Stimulated activated CD4-positive, alpha-beta T cell treated with anti-CD3 and anti-CD28 coated beads, Interleukin-4, amount 100 ng/mL, for 48 hours (primary cell): ENCODE measurements at places on chromosomes 7 and 10.

DNA sequence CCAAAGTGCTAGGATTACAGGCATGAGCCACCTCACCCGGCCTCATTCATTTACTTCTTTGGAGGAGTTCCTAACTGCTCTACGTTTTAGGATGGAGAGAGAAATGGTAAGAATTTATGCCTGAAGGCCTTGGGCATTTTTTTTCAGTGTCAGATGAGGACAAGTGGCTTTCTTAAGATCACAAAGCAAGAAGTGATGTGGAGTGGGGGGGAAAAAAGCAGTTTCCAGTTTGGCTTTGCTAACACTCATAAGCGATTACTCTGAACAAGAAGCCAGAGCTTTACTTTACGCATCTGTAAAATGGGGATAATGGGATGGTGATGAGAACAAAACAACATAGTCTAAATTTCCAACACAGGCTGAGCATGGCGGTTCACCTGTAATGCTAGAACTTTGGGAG, 2.6 kb upstream of the PPIA start:
- DNase-seq = no peak

- no peak for DNase-seq
These were observed 19.6 kb downstream of the ENTPD7 start for GRCh38 chr10:99678921-99679320.

DNA sequence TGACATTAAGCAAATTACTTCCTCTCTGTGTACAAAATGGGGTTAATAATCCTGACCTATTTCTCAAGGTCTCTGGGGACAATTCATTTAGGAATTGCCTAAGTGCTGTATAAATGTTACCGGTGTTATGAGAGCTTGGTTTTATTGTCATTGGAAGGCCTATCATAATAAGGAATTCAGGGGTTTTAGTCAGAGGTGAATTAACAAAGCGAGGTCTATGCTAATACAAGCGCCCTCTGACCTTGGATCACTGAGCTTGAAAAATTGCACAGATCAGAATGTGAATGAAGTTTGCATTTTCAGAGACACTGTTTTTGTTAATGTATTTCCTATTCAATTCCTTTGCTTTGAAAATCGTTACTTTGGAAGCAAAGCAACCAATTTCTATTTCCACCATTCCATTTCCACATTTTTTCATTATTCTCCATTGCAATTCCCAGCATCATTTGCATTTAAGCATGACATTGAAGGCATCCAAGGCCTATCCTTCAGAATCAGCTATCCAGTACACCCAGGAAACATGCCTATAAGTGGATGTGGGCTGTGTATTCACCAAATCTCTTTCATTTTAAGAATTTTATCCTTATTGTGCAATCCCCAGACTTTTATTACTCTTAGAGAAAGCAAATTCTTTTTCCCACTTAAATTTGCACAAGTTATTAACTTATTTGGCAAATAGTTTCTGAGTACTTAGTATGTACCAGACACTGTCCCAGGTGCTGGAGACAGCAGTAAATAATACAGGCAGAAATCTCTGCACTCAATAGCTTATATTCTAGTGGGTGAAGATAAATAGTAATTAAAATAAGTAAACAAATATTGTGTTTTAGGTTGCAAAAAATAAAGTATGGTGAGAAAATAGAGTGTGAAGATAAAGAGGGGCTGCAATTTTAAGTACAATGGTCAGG, 133.1 kb downstream of the NRCAM start:
- no peak for DNase-seq

DNA sequence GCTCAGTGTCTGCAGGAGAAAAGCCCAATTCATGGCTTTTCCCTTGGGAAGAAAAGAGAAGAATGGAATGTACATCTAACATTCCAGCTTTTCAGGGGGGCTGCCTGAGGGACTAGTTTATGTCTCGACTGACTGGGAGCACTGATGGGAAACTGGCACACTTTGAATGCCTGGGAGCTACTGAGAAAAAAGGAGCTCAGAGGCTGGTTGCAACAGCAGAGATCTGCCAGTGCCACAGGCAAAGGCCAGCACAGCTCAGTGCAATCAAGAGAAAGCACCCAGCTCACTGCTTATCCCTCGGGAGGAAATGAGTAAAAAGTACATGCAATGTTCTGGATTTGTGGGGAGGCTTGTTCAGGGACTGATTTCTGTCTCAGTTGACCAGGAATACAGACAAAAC, 226.2 kb downstream of the COBL start:
- DNase-seq = no peak

GRCh38 chr7:115693779-115694178, 336.8 kb downstream of the TFEC start:
- DNase-seq = no peak

- DNase-seq = no peak
These were observed 24.2 kb upstream of the MACC1 start for GRCh38 chr7:20241194-20241910.

- no peak for DNase-seq
These were observed 326.6 kb downstream of the ADARB2 start for GRCh38 chr10:1410469-1411395.

DNA sequence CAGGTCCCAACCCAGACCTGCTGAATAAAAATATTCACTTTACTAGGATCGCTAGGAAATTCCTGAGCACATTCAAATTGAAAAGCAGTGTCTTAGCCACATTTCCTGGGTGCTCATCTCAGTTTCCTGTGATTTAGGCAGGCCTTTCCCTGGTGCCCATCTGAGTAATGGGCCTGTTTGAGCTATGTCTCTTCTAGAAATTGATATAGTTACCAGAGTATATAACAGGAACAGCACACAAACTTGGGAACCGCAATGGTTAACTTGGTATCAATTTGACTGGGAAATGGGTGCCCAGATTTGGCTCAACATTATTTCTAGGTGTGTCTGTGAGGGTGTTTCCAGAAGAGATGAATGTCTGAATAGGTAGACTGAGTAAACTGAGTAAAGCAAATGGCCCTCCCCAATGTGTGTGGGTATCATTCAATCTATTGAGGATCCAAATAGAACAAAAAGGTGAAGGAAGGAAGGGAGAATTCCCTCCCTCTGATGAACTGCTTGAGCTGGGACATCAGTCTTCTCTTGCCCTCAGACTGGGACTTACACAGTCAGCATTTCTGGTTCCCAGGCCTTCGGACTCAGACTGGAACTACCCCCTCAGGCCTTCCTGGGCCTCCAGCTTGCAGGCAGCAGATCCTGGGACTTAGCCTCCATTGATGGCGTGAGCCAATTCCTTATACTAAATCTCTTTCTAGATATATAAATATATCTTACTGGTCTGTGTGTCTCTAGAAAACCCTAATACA, 99.1 kb downstream of the CCDC71L start:
- no peak for DNase-seq

DNA sequence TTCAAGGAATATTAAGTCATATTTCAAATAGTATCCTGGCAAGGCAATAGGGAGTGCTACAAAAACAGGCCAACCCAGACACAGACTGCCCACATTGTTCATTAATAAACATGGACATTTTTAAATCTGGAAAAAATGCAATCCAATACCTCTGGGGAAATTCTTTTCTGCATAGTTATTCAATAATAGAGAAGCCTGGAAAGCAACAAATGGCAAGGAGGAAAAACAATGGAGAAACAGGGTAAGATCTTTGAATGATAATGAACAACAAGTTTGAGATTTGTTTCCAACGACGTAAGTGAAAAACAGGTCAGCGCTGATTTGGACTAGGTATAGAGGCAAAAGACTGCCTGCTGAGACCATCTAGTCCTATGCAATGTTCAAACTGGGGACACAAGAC, 44.7 kb upstream of the ZNF800 start:
- DNase-seq = no peak

DNA sequence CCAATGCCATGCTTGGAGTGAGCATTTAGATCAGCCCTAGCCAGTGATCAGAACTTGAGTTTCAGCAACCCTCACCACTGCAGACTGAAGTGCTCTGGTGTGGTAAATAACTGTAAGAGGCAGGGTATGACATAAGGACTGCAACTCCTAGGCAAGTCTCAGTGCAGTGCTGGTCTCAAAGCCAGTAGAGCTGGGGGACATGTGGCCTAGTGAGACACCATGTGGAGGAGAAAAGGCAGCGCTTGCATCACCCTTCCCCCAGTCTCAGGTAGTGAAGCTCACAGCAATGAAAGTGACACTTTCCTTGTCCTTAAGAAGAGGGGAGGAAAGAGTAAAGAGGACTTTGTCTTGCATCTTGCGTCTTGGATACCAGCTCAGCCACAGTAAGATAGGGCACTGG, 386.8 kb upstream of the POT1 start:
- DNase-seq = no peak

GRCh38 chr7:41205600-41205999, 497.3 kb downstream of the INHBA start:
- DNase-seq = no peak

- no peak for DNase-seq
These were observed 44.9 kb downstream of the HYCC1 start for GRCh38 chr7:22969010-22969431.

- no peak for DNase-seq
These were observed 262.1 kb downstream of the ATRNL1 start for GRCh38 chr10:115355162-115355760.

GRCh38 chr10:110399106-110399964, 94.6 kb upstream of the SMNDC1 start:
- DNase-seq = no peak

- no peak for DNase-seq
These were observed at the start of gene OR2F2 for GRCh38 chr7:143934526-143935325. Gene OR2F2, plus strand, starts transcription at chr7:143935233. Its CDS starts 0 bp downstream, at chr7:143935233.

DNA sequence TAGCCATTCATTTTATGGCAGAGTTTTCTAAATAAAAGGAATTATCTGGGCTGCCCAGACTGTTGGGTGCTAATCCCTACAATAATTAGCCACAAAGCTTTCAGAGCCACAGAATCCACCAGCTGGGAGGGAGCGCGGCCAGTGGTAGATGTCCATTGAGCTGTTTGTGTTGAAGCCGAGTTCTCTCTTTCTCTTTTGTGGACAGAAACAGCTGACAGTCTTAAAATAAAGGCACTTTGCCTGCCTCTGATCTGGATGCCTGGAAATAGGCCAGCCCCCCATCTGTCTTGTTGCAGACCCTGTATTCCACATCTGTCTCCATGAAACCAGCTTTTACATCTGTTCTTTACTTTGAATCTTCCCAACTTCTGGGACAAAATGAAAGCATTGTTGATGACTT, 66.1 kb downstream of the MTPN start:
- no peak for DNase-seq

DNA sequence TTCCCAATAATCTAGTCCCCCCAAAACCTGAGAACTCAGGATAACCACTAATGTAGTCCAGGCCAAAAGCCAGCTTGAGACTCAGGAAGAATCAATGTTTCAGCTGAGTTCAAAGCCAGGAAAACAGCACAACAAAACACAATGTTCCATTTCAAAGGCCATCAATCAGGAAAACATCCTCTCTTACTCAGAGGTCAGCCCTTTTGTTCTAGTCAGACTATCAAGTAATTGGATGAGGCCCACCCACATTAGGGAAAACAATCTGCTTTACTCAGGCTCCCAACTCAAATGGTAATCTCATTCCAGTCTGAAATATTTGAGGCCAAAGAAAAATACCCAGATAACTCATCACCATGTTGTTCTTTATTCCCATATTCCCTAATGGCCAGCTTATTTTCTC, 152.2 kb downstream of the SDHAF3 start:
- no peak for DNase-seq

GRCh38 chr10:33815776-33816175, 481.3 kb upstream of the NRP1 start:
- DNase-seq = no peak

DNA sequence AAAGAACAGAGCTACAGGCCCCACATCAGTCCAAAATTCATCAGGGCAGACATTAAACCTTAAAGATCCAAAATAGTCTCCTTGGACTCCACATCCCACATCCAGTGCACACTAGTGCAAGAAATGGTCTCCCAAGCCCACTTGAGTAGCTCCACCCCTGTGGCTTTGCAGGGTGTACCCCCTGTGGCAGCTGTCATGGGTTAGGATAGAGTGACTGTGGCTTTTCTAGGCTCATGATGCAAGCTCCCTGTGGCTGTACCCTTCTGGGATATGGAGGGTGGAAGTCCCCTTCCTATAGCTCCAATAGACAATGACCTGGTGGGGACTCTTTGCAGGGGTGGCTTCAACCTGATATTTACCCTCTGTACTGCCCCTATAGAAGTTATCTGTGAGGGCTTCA, 128.8 kb upstream of the DKK1 start:
- no peak for DNase-seq

GRCh38 chr10:74786126-74786525, 40.3 kb upstream of the KAT6B start:
- DNase-seq = no peak

- DNase-seq = no peak
These were observed 8.6 kb upstream of the CPED1 start for GRCh38 chr7:120979765-120980499.

DNA sequence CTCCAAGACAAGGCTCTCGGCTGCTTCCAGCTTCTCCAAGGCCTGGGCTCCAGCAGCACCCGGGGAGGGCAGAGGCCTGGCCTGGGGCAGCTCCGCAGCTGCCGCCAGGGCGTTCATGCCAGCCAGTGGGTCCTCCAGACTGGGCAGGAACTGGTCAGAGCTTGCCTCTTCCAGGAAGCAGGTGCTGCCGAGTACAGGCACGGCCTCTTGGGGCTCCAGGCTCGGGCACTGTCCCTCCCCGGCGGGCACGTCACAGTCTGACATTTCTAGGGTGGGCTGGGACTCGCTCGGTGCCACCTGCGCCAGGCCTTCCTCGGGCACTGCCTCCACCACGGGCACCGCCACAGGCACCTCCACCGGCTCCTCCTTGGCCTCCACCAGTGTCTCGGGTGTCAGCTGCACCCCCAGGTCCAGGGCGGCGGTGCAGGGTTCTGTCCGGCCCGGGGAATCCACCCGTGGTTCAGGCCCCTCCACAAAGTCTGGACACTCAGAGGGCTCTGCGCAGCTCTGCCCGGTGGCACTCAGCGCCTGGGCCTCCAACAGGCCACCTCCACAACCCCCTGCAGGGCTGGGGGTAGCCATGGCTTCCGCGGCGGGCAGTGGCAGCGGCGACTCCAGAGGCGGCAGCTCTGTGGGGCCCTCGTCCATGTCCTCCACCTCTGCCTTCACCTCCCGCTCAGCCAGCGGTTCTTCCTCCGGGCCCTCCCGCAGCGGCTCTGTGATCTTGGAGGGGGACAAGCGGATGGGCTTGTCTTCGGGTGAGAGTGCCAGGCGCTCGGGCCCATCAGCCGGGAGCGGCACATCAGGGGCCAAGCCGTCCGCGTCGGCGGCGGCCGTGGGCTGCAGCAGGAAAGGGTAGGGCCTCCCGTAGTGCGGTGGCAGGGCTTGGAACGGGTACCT, 52.9 kb downstream of the TNRC18 start:
- DNase-seq = no peak

DNA sequence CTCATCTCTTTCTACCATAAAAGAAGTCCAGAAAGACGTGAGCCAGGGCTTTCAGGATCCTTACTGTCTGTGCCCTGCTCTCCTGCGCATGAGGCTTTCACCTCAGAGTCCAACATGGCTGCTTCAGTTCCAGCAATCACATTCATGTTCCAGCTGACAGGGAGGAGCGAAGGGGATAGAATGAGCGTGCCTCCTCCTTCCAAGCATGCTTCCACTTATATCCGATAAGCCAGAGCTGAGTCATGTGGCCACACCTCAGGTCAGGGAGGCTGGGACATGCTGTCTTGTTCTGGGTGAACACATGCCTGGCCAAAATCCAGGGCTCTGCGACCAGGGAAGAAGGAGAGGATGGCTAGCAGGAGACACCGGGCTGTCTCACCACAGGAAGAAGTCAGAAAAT, 248.2 kb downstream of the SKAP2 start:
- DNase-seq = no peak
